ENCODE measurements at places on chromosomes 16 and 17.
A peak's percentile ranks its signal among the peaks of the same experiment; 100 is the strongest.

GRCh38 chr16:85568519-85568918 lies 44.6 kb upstream of the GSE1 start:
- peak; percentile 42 for DNase-seq

- no peak for DNase-seq
Observed at GRCh38 chr17:17724307-17725010, 43.2 kb downstream of the RAI1 start.

- DNase-seq: no peak
Observed at GRCh38 chr17:81329927-81330883, 35.1 kb upstream of the SLC38A10 start.

DNA sequence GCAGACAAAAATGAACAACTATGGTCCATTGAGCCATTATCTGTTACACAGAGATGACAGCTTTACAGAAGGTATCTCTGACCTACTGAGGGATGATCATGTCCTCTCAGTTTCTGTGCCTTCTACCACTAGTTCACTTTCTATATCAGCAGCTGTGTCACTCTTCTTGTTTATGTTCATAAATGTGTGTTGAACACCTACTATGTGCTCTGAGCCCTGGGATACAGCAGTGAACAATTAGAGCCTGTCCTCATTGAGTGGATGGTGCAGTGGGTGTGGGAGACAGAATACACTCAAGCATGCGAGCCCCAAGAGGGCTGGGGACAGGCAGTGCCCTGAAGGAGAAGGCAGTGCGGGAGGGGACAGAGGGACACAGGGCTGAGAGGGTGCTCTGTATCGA lies 92.1 kb downstream of the ABCC6 start:
- no peak for DNase-seq

GRCh38 chr16:83059237-83059636 lies 432.5 kb downstream of the CDH13 start:
- no peak for DNase-seq

DNA sequence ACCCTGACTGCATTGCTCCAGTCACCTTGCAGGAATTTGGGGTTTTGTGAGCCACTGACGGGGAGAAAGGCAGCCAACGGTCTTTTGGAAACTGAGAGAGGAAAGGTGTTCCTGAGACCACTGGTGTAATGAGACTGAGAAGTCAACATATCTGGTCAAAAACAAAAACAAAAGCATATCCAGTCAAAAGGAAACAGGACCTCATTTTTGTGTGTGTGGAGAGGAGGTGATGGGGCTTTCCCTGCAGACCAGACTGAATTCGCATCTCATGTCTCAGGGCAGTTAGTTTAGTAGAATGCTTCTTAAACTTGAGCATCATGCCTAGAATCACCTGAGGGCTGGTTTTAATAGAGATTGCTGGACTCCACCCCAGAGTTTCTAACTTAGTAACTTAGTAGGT lies 198.4 kb downstream of the COPRS start:
- no peak for DNase-seq

DNA sequence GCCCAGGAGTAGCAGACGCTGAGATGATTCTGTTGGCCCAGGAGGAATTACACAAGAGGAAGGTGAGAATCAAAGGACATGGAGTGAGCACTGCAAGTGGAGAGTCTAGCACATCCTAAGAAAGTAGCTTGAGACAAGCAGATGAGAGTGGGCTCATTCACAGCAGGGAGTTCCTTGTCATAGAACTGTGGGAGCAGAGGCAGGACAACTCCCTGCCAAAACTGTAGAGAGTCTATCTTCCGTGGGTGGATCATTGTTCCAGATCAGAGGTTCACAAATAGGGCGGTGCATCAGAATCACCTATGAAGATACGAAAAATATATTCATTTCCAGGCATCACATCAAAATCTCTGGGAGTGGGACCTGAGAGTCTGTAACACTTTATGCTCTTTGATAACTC lies 288.9 kb upstream of the C16orf82 start:
- DNase-seq: no peak

GRCh38 chr17:58531661-58532554 lies 17.5 kb upstream of the MTMR4 start:
- peak; percentile 59 for DNase-seq

DNA sequence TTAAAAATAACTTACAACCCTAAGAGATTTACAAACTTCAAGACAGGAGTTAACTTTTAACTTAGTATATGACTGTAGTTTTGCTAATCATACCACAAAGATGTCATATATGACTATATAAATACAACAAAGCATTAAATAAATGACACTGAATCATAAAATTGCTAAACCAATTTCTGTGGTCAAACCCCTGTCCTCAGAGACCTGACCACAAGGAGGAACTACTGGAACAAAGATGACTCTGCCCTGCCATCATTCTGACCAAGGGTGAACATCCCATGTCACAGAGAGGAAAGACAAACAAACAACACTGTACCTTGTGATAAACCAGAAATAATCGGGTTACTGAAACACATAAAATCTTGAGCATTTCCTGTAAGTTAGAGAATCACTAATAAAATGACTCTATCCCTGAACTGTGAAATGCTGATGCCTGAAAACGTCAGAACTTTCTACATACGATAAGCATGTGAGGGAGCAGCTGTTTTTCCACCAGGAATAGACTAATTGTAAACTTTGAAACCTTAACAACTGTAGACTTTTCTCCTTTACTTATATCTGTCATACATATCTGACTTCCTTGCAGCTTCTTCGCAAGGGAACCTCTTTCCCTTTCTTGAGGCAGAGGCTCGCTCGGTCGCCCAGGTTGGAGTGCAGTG lies 47.9 kb downstream of the WDR59 start:
- peak; percentile 5 for DNase-seq

GRCh38 chr17:2372681-2373080 lies 28.2 kb downstream of the MNT start:
- no peak for DNase-seq

DNA sequence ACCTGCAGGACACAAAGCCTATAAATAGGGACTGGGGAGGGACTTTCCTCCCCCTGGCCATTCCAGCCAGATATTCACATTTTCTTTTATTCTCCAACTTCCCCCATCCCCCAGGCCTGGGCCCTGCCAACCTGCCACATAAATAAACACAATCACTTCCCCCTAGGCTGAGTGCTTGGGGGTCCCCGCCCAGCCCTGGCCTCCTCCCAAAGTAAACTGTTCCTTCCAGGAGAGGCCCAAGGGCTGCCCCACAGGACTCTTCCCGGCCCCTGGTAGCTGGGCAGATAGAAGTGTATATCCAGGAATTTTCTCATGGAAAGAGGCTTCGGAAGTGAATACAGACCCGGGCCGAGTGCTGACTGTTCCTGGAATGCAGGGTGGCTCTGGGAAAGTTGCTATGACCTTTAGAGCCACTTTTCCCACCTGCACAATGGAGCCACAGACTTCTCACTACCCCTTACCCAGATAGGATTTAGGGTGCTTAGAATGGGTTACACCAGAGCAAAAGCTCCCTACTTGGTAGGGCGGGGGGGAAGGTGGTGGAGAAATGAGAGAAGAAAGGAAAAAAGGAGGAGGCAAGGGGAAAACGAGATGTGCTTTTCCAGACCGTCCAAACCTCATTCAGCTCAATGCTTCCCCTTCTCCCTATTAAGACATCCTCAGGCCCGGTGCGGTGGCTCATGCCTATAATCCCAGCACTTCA lies 8.5 kb downstream of the CSF3 start:
- DNase-seq: no peak
